Suppressor macrophage (primary cell): ENCODE measurements at places on chromosomes 5 and 9.

DNA sequence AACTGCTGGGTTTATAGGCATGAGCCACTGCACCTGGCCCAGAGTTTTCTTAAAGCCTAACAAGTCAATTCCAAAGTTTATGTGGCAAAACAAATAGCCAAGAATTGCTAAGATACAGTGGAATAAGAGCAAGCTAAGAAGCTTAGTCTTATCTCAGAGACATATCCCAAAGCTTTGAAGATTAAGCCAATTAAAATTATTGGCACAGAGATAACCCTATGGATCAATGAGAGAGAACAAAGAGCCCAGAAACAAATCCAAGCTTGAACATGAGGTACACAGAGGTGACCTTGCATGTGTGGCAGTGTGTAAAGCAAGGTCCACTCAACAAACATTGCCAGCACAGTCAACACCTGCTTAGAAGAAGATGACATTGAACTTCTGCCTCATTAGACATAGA, 13.3 kb downstream of the BTNL3 start:
- DNase-seq, result no peak

DNA sequence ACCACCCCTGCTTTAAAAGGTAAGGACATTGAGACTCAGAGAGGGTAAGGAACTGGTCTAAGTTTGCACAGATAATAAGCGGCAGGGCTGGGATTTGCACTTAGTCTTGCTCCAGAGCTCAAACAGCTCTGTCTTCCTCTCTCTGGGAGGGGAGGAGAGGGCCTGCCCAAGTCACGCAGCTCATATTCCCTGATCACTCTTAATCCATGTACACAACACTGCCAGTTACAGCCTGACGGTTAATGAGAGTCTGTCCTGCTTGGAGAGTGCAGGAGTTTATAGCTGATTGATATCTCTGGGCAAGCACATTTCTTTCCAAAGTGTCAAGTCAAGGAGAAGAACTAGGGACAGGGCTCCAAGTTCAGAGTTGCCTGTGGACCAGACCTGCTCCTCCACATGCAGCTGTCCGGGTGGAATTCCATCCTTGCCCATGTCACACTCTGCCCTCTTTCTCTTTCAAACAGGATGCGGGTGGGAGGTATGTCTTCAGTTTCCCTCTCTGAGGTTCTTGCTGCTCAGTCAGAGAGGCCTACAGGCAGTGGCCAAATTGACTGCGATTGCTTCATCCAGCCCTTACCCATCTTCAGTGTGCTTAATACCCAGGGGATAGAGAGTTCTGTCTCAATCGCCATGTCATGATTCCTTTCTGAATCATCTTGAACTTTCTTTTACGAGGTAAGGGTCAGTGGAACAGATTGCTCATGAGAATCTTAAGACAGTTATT, 54.5 kb downstream of the GALNT12 start:
- DNase-seq, result peak; percentile 73

- no peak for DNase-seq
Observed at GRCh38 chr5:89380635-89381034, 497.7 kb upstream of the MEF2C start.

DNA sequence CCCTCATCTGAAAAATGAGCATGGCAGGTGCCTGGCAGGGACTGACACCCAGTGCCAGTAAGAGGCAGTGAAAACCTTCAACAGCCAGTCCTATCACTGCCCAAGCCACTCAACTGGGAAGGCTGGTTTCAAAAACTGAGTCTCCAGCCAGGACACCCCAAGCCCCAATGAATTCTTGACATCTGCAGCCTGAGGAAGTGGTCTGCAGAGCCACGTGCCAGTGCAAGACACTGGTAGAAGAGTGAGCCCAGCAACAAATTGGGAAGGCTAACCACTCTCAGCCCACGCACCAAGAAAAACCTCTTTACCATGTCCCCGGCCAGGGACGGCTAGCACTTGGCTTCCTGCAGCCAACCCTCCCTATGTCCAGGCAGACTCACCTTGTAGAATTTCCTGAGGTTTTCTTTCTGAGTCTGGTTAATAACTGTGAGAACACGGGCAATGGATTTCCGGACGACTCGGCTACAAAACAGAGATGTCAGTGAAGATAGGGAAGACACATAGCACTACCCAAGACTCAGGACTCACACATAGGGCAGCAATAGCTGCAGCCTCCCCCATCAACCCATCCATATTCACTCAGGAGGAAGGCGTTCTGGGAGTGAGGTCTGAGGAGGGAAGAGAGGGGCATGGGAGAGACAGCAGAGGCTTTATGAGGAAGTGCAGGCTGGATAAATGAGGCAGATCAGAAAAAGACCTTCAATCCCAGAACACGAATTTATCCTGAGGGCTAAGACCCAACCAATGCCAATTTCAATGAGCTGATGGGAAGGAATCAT, 1.8 kb downstream of the RPL35 start:
- DNase-seq, result peak; percentile 31

DNA sequence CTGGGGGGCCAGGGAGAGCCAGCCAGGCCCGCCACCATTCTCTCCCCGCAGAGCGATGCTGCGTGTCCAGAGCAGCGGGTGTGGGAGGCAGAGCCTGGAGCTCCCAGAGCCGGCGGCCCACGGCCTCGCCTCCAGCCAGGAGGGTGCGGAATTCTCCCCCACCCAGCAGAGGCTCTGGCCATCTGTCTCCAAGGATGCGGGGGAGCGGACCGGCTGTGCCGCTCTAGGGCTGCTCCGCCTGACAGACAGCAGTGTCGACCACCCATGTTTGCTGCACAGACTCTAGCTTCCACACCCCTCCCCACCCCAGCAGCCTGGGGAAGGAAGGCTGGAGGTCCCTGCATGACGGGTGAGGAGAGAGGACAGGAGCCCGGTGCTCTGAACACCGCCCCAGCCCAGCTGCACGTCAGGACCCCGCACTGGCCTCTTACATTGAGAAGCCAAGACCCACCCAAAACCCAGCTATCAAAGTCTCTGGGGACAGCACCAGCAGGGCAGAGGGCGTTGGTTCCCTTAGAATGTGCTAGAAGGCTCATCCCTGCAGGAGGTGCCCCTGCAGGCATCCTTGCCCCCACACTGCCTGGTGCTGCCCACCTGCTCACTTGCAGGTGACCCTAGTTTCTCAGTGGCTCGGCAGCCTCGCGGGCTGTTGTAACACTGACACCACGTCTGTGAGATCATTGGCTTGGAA, 29.7 kb upstream of the FCN1 start:
- no peak for DNase-seq

DNA sequence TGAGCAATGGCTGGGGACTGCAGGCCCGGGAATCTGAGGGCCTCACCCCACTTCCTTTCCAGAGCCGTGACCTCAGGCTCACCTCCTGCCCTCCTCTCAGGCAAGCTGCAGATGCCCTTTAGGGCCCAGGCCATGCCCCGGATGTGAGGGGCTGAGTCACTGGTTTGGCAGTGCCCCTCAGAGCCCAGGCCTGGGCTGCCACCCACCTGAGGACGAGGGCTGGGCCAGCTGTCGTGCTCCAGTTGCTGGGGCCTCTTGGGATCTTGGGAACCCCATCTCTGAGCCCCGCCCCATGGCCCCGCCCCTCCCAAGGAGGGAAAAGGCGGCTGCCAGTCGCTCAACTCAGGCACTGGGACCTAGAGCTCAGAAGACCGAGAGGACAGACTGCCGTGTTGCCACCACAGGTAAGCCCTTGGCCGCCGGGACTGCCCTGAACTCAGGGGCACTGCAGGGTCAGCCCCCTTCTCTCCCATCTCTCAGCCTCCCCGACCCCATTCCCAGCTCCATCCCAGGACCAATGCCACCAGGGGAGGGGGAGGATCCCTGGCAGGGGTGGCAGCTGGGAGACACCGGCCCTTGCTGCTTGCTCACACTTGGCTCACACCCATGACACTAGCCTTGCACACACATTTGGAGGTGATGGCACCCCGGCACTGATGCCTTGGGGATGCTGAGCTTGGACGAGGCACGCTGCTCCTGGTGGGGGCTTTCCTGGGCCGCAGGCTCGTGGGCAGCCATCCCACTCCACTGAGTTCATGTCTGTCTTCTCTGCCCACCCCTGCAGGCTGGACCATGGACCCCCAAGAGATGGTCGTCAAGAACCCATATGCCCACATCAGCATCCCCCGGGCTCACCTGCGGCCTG, at the start of gene CYSRT1:
CYSRT1 (plus strand) TSS at position 345 of the 865 bp plus-strand sequence; CDS start at position 793, 448 bp downstream.
- DNase-seq, result peak; percentile 18

DNA sequence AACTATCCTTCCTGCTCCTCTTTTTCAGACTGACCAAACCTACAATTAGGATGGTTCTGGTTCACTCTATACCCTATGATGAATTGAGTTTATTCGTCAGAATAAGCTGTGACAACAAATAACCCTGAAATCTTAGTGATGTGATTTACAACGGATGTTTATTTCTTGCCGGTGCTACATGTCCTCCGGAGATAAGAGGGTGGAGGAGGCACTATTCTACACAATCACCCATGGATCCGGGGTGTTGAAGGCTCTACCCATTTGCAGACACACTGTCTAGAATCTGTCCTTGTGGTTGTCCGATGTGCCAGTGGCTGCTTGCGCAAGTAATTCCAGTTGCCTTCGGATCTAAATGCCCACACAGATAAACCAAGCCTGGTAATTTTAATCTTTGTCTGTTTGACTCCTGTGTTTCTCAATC, 44.7 kb downstream of the CDC14B start:
- no peak for DNase-seq

GRCh38 chr9:134028575-134029247, 3.4 kb downstream of the BRD3OS start:
- DNase-seq, result no peak

DNA sequence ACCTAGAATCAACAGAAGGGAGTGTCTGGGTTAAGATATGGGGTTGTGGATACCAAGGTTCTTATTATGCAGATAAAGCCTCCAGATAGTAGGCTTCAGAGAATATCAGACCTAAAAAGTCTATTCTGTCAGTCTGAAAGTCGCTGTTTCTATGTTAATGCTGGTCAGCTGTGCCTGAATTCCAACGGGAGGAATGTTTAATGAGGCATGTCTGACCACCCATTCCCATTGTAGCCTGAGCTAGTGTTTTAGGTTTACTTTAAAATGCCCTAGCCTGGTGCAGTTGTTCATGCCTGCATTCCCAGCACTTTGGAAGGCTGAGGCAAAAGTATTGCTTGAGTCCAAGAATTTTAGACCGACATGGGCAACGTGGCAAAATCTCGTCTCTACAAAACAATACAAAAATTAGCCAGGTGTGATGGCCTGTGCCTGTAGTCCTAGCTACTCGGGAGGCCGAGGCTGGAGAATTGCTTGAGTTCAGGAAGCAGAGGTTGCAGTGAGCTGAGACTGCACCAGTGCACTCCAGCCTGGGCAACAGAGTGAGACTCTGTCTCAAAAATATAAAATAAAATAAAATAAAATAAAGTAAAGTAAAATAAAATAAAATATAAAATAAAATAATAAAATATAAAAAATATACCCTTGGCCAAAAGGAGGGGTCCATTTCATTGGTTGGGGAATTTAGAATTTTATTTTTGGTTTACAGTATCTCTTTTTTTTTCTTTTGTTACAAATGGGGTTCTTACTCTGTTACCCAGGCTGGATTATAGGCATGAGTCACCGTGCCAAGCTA, 7.8 kb upstream of the SOX30 start:
- no peak for DNase-seq

DNA sequence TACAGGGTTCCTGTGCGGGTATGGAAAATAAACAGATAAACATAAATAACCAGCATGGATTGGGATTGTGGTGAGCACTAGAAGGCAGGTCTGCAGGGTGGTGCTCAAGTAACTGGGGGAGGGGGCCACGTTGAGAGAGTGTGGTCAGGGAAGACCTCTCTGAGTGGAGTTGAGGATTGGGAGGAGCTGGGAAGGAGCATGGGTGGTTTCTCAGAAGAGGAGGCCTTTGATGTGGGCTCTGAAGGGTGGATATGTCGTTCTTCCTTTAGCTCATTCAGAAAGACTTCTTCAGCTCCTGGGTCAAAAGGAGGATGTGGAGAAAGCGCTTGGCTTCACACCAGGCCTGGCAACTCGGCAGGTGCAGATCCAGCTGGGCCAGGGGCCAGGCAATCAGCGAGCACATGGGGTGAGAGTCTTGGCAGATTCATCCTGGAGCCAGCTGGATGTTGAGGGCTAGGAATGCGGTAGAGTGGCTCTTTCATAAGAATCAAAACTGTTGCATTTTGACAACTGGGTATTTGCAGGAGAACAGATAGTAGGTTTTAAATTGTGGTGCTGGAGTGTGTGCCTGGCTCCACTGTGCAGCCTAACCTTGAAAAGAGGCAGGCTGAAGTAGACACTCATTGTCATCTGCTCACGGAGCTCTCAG, 71.7 kb downstream of the PCSK5 start:
- DNase-seq, result no peak

- DNase-seq, result no peak
Observed at GRCh38 chr5:93382188-93382825, 198.7 kb downstream of the NR2F1-AS1 start.

DNA sequence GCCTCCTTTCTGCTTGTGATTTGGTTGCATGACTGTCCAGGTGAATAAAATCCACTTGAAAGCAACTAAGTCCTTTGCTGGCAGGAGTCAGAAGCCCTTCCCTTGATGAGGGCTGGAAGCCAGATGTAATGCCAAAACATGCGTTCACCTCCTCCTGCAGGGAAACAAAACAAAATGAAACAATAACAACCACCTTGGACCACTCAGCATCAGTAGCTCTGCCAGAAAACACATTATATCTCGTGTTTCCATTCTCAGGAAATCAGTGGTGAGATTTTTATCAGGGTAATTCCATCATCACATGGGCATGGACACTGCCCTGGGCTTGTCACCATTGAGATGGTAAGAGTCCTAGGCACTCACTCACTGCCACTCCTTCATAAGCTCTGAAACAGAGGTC, 350.3 kb upstream of the ACTBL2 start:
- DNase-seq, result no peak

DNA sequence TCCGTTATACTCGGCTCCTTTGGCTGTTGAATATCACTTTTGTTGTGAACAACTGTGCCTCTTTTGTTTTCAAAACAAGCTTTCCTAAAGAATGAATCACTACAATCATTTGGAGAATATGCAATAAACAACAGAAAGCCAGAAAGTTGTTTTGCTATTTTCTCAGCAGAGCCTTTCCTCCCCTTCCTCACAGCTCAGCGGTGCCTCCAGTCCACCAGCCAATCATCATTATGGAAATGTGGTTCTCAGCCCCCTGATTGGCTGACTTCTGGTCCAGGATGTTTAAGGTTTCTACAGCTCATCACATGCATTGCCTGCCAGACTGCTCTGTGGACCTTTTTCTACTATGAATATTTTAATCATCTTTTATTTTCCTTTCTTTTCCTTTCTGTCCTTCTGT, 9.1 kb upstream of the ZNF608 start:
- no peak for DNase-seq

GRCh38 chr9:124453586-124454191, 3.4 kb downstream of the ADGRD2 start:
- DNase-seq, result peak; percentile 24

- DNase-seq, result no peak
Observed at GRCh38 chr5:30874241-30875034, 319.0 kb upstream of the CDH6 start.
